NCI-H1092 treated with DMSO at 0.1 percent for 48 hours (cell line): ENCODE measurements at places on chromosomes 1 and 21.

DNA sequence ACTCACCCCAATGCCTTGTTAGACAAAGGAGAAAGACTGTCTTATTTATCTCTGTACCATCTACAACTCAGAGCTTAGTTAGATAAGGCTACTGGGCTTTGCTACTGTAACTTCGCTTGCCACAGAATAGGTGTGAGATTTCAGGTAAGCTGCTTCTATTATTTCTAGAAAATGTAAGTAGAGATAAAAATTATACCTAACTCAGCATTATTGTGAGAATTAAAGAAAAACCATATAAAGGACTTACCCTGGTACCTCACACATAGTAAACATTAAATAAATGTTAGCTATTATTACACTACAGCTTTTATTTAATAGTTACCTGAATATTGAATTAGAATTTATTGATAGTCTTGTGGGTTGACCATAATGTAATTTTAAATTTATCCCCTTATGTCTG, 36.5 kb upstream of the EPHX4 start:
- no peak for DNase-seq

DNA sequence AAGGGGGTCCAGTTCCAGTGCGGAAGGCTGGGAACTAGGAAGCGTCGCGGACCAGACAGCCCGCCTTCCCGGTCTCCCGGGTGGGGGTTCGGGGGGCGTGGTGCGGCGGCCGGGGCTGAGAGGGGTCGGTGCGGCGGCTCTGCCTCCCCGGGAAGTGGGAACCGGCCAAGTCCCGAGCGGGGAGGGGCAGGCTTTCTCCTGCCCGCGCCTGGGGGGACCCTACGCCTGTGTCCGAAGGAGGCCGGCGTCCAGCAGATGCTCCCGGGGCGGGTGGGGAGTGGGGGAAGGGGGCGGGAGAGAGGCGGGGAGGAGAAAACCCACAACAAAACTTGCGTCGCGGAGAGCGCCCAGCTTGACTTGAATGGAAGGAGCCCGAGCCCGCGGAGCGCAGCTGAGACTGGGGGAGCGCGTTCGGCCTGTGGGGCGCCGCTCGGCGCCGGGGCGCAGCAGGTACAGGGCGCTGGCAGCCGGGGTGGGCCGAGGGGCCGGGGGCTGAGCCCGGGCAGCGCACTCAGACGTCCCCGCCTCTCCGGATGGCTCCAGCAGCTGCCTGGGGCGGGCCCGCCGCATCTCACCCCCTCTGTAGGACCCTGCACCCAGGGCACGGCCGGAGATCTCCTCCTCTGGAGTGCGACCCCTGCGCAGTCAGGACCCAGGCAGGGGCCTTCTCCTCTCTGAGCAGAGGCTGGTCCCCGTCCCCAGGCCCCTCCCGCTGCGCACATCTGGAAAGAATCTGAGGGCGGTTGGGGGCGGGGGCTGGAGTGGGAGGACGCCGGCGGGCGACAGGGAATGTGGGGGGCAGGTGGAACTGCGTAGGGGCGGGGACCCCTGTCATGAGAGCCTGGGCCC, at the start of gene PODN:
TSS of gene PODN (plus strand) at position 355 of the 849 bp plus-strand sequence. CDS start 7,643 bp downstream, outside the sequence.
- no peak for DNase-seq

DNA sequence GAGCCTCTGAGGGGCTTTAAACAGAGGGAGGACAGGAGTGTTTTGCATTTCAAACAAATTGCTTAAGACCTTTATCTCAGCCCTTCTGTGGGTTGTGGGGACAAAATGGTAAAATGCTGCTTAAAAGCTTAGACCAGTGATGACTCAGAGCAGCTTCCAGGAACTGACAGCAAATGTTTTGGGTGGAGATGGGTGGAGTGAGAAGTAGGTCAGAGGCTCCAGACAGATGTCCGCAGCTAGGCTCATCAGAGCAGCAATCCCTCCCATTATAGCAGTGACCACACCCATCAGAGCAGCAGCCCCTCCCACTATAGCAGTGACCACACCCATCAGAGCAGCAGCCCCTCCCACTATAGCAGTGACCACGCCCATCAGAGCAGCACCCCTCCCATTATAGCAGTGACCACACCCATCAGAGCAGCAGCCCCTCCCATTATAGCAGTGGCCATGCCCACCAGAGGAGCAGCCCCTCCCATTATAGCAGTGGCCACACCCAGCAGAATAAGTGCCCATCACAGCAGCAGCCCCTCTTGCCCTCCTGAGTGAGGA, 532.2 kb downstream of the MATN1 start:
- DNase-seq: no peak

GRCh38 chr1:37159102-37159501, 124.8 kb upstream of the GRIK3 start:
- no peak for DNase-seq
